Airway epithelial cell (primary cell): ENCODE measurements at places on chromosomes 6 and 20. TPM values are rescaled to one million over a fixed set of nuclear protein-coding genes. Genes with fewer than 3 reads are reported as not detected.

APOM gene
- 2.3 and 3.9 TPM in 2 replicates for total RNA-seq

PSORS1C2 gene
- total RNA-seq = 0.14 and 0.33 TPM in 2 replicates

PRKN gene
- 1.3 and 2.4 TPM in 2 replicates for total RNA-seq

LRRN4 gene
- 0.14 TPM in 1 of 2 replicates, not detected in the other for total RNA-seq

PAK5 gene
- 0.14 and 0.21 TPM in 2 replicates for total RNA-seq

RIMS4 gene
- total RNA-seq = not detected in 2 replicates

RAD21L1 gene
- not detected in 2 replicates for total RNA-seq

SNAP91 gene
- total RNA-seq = not detected in 2 replicates

SRSF12 gene
- 0.19 and 0.21 TPM in 2 replicates for total RNA-seq

EDEM2 gene
- 22.2 and 22.6 TPM in 2 replicates for total RNA-seq

TRIM39 gene
- total RNA-seq = 11.7 and 12.5 TPM in 2 replicates

EEF1A2 gene
- 2.3 and 3.2 TPM in 2 replicates for total RNA-seq

TXLNB gene
- total RNA-seq = not detected in 2 replicates

C20orf202 gene
- 0.05 TPM in 1 of 2 replicates, not detected in the other for total RNA-seq

C6orf163 gene
- total RNA-seq = 0.56 and 1.1 TPM in 2 replicates

RAET1L gene
- total RNA-seq = 23.0 and 27.2 TPM in 2 replicates

NKX2-2 gene
- not detected in 2 replicates for total RNA-seq

KHDC1 gene
- total RNA-seq = 1.4 and 1.7 TPM in 2 replicates

CLPSL2 gene
- 5.1 TPM in 1 of 2 replicates, not detected in the other for total RNA-seq

TSBP1 gene
- total RNA-seq = not detected in 2 replicates

KCNB1 gene
- not detected in 2 replicates for total RNA-seq

LHFPL5 gene
- total RNA-seq = 0.21 TPM in 1 of 2 replicates, not detected in the other

NKAPL gene
- 0.56 and 1.0 TPM in 2 replicates for total RNA-seq

MTFR2 gene
- total RNA-seq = 5.1 and 9.1 TPM in 2 replicates

CDH4 gene
- 2.0 and 2.9 TPM in 2 replicates for total RNA-seq

GPLD1 gene
- total RNA-seq = 0.28 and 0.74 TPM in 2 replicates

WFDC5 gene
- total RNA-seq = 0.56 and 1.2 TPM in 2 replicates
